ENCODE measurements at places on chromosomes 12 and 14. TPM values are rescaled to one million over a fixed set of nuclear protein-coding genes. Genes with fewer than 3 reads are reported as not detected.

GRCh38 chr12:93174473-93174872 lies 203.3 kb upstream of the NUDT4 start:
- DNase-seq: no peak

The HOXC10 gene
- not detected for total RNA-seq

GRCh38 chr14:68856572-68856971 lies 63.7 kb upstream of the ZFP36L1 start:
- DNase-seq: no peak

- no peak for DNase-seq
Observed at GRCh38 chr12:51450806-51451205, 26.2 kb downstream of the SLC4A8 start.

DNA sequence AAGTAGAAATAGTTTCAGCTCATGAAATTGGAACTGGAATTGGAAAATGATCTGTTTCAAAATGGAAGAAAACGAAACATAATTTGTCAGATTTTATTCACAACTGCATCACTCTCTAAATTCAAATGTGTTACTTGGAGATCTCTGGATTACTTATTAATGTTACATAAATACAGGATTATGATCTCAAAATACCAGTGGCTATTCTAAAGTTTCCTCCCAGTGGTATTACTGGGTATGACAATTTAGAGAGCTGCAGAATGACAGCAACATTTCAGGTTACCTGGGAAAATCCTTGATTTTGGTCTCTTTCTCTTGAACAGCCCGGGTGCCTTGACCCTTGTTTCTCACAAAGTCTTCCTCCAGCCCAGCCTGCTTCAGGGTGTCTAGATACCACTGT lies 14.2 kb downstream of the FAM161B start:
- no peak for DNase-seq

GRCh38 chr12:58916921-58917511 lies 3.3 kb downstream of the LRIG3 start:
- DNase-seq: no peak
